ENCODE measurements at places on chromosomes 12 and 14. TPM values are rescaled to one million over a fixed set of nuclear protein-coding genes. Genes with fewer than 3 reads are reported as not detected.

Gene SPRYD4
- total RNA-seq, result 3.9 TPM

Gene METTL1
- 26.3 TPM for total RNA-seq

Gene VDR
- 2.5 TPM for total RNA-seq

Gene IFI27
- 119 TPM for total RNA-seq

Gene NRXN3
- 0.06 TPM for total RNA-seq

Gene MMP14
- total RNA-seq, result 14.0 TPM

Gene LIMA1
- 23.7 TPM for total RNA-seq

Gene GLTP
- 15.3 TPM for total RNA-seq
